Stimulated activated CD4-positive, alpha-beta T cell treated with anti-CD3 and anti-CD28 coated beads, Interleukin-12 subunit alpha, Interleukin-12 subunit beta, amount 100 ng/mL, for 4 hours (primary cell): ENCODE measurements at places on chromosomes 2 and 18.

GRCh38 chr2:231298091-231298490 lies 97.4 kb upstream of the B3GNT7 start:
- no peak for DNase-seq

- DNase-seq: no peak
These were observed 171.9 kb upstream of the CNTNAP5 start for GRCh38 chr2:123853161-123853560.

- no peak for DNase-seq
These were observed 170.1 kb downstream of the UBR3 start for GRCh38 chr2:169997140-169997887.

DNA sequence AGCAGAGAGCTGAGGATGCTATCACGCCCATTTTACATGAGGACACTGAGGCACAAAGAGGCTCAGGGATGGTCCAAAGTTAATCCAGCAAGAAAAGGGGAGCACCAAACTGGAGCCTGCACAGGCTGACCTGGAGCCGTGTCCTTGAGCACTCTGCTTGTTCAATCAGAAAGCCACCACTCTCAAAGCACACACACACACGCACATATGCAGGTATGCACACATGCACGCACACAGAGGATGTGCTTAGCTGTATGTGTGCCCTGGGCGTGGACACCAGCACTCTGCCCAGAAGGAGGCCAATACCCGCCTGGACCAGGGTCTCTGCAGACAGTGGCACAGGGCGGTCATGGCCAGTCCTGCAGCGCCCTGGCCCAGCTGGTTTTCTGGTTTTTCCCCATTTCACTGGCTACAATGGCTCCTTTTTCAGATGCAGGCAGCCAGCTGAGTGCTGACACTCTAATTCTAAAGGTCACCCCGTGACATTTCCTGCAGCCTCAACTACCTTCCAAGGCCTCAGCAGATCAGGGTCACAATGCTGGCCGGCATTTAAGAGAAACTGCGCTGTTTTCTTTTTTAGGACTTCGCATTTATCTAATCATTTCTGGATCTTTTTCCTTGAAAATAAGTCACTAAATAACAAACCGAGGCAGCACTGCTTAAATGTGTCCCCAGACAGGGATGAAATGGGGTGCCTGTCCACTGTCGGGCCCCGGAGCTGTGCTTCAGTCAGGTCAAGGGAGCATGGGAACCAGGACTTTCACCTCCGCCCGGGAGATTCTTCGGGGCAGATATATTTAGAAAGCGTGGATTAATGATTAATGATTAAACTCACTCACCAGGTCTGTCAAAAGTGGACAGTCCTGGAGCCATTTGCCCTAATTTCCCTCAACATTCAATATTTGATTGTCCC lies 104.5 kb downstream of the HDAC4 start:
- no peak for DNase-seq

DNA sequence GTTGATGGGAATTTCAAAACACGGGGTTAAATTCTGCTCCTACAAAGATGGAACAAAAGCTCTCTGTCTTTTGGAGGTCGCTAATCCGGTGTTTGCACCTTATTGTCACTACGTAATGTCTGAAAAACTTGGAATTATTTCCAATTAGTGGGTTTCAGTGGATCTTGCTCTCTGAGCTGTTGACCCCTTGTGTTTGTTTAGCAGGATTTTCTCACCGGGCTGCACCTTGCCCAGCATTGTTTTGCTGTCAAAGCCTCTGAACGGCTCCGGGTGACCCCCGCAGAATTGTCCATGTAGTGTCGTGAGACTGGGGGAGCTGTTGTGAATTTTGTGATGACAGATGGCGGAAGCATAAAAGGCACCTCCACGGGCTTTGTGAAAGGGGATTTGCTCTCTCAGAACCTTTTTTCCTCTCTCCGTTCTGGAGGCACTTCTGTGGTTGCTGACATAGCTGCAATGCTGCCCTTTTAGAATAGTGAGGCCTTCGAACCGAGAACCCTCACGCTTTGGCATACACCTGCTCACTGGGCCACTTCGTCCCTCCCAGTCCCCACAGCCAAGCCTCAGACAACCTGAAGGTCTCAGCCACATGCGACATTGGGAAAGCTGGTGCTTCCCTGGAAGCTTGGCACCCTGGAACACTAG lies 129.4 kb downstream of the ACOXL start:
- no peak for DNase-seq

GRCh38 chr2:136394136-136395060 lies 276.4 kb upstream of the CXCR4 start:
- no peak for DNase-seq

- no peak for DNase-seq
These were observed 220.4 kb upstream of the CWC22 start for GRCh38 chr2:180227461-180227860.

DNA sequence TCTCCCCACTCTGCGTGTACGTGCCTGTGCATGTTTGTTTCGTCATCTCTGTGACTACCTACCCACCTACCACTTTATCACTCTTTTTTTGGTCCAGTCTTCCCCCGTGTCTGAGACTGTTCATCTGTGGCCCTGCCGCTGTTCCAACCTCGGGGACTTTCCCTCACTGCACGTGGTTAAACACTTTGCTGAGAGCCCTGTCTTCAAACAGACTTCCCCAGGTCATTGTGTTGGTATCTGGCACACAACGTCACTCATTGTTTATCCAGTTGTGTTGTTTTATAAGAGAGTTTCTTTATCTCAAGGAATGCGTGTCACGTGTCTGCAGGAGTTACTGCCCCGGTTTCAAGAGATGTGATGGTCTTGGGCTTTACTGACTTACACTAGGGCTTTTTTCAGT lies 262.0 kb upstream of the RASGRP3 start:
- DNase-seq: no peak

- no peak for DNase-seq
These were observed 45.2 kb downstream of the GAREM1 start for GRCh38 chr18:32425466-32425865.

- DNase-seq: no peak
These were observed 7.4 kb upstream of the FHL2 start for GRCh38 chr2:105406221-105406620.

DNA sequence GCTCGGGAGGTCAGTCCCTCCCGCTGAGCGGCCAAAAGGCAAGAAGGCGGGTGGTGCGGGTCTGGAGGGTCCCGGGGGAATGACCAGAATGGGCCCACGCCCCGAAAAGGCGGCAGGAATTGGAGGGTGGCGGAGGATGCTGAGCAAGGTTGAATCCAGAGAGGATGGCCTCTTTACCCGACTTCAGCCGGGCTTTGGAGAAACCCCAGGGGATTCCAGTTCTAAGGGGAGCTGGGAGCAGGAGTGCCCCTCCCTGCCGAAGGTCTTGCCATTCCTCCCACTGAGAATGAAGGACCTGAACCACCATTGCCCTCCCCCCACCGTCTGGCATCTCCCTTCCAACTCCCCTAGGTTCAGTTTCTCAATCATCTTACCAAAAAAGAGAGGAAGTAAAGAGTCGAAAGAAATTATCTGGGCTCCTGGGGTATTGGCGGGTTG lies 38.9 kb upstream of the ATP6V1B1 start:
- no peak for DNase-seq

- DNase-seq: no peak
These were observed 264.2 kb downstream of the GBX2 start for GRCh38 chr2:235903782-235904584.

GRCh38 chr2:235050980-235051351 lies 99.1 kb downstream of the SH3BP4 start:
- no peak for DNase-seq

DNA sequence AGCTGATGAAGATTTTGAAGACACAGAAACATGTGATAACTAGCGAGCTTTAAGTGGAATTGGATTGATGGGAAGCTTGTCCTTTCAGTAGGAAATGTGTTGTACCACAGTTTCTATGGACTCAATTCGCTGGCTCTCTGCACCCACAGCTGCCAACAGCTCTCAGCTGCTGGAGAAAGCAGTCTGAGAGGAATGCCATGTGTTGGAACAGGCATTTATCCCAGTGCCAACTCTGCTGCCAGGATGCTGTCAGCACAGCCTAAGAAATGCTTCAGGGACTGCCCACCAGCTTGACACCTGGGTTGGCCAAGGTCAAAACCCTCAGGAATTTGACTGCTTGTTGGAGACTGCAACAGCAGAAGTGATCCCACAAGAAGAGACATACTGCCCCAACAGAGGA lies 193.0 kb upstream of the THSD7B start:
- DNase-seq: no peak

GRCh38 chr2:133461484-133461883 lies 106.8 kb downstream of the NCKAP5 start:
- DNase-seq: no peak

- no peak for DNase-seq
These were observed 1109.7 kb downstream of the SOCS6 start for GRCh38 chr18:71398531-71398930.
